ENCODE measurements at places on chromosomes 7 and 10.

GRCh38 chr7:96933067-96933645 lies 72.2 kb upstream of the DLX6 start:
- no peak for DNase-seq

DNA sequence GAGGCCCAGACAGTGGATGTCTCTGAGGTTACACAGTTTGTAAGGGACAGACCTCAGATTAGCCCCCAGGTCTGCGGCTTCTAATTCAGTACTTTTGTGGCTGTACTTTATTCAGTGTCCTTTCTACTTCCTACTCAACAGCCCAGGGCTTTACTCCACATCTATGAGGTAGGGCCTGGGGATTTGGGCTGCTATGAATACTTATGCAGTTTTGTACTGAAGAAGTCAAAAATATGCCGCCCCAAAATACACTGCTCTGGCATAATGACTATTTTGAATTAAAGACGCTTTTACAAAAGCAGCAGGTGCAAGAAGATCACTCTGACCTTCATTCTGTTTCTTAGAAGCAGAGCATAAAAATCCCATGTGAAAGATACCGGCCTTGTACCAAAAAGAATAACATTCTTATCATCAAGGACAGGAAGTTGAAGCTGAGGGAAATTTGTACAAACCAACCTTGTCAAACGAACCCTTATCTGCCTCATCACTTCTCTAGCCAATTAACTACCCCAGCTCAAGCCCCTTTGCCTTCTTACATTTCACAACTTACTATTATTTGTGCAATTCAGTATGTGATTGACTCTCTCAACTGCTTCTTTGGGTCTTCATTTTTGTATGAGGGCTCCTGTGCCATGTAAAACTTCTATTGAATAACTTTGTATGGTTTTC lies 26.1 kb upstream of the TRUB1 start:
- DNase-seq = no peak

GRCh38 chr10:35564341-35564968 lies 40.7 kb upstream of the GJD4 start:
- no peak for DNase-seq

- DNase-seq = no peak
Observed at GRCh38 chr7:84674236-84674913, 479.8 kb upstream of the SEMA3A start.

DNA sequence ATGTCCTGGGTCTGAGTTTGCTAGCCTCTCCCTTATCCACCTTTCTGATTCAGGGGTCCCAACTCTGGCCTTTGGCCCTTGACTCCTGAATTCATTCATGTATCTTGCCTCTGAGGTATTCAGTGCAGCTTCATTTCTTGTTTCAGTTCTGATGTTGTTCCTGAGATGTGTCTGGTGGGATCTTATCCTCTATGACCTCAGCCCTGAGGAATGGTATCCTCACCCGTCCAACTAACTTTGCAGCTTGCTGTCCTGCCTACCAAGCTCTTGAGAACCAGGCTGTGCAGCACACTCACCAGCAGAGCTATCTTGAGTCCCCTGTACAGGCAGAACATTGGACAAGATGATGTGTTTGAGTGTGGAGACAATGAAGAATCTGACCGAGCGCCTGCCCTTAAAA lies 13.8 kb downstream of the SUFU start:
- DNase-seq = no peak

GRCh38 chr10:129426606-129427005 lies 40.4 kb upstream of the MGMT start:
- no peak for DNase-seq

- no peak for DNase-seq
Observed at GRCh38 chr7:138898255-138898654, 82.9 kb downstream of the KIAA1549 start.

- DNase-seq = no peak
Observed at GRCh38 chr10:47301833-47302232, 1.8 kb downstream of the GDF10 start.

DNA sequence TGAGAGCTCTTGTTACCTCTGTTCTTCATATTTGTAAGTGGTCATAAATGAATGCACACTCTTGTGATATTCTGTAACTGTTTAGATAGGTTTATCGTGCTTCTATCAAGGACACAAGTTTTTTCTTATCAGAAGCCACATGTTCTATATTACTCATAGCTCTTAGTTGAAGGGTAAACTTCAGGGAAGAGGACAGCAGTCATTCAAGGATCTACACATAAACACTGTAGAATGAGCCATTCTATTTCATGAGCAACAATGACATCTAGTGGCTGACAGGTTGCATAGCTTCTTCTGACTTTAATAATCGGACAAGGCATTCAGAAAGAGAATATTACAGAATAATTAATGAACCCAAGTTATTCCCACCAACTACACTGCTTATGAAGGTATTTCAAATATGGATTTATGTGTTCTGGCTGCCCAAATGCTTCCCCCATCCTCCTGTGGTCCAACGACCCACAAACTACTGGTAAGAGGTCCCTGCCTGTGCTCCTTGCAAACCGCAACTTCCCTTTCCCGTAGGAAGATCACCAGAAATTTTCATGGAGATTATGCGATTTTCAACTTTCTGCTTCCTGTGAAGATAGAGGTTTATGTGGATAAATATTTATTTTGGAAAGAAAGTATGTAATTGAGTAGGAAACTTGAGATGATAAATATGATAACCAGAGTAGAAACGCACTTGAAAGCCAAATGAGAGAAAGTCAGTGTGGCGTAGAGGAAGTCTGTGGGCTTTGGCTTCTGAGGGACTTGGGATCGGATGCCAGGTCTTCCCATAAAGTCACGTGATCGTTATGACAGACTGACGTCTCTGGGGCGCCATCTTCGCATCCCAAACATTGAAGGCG lies 16.8 kb upstream of the ABCB5 start:
- DNase-seq = no peak

GRCh38 chr10:49264177-49264677 lies 34.7 kb upstream of the C10orf71 start:
- DNase-seq = no peak

- no peak for DNase-seq
Observed at GRCh38 chr7:117780832-117781231, 92.4 kb downstream of the CTTNBP2 start.

GRCh38 chr7:22140578-22140977 lies 194.9 kb upstream of the CDCA7L start:
- no peak for DNase-seq

DNA sequence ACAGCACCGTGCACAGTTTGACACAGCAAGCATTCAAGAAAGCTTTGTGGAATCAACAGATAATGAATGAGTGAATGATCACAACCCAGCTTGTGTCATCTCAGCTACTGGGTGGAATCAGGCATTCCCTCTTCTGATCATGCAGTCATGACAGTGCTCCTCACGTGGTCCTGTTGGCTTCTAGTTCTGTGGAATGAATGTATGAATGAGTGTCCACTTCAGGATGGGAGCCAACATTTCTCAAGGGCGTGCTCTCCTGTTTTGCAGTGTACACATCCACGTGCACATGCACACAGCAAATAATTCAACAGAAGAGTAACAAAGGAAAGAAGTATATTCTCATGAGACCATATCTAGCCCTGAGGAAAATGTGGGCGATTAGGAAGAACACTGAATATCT lies 133.1 kb upstream of the NPVF start:
- no peak for DNase-seq

DNA sequence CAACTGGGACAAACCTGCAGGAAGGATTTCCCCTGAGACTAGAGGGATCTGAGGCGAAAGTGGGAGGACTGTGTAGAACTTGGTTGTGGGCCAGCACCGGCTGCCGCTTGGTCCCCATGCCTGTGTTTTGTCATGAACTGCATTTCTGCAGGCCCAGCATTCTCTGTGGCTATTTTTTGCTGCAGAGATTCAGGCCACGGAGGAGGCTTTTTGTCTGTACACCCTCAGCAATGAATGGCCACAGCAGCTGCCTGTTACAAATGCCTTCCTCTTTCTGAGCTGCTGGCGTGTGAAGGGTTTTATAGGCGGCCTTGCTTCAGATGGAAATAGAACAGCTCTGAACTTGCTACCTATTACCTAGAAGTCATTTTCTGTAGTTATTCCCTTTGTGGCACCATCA lies 164.4 kb downstream of the SH2D4B start:
- no peak for DNase-seq

- no peak for DNase-seq
Observed at GRCh38 chr7:144842377-144842851, 6.6 kb upstream of the TPK1 start.

- DNase-seq = no peak
Observed at GRCh38 chr7:12531784-12532183, 38.7 kb upstream of the SCIN start.

GRCh38 chr7:35799846-35800717 lies 775 bp upstream of the SEPTIN7 start:
- no peak for DNase-seq

DNA sequence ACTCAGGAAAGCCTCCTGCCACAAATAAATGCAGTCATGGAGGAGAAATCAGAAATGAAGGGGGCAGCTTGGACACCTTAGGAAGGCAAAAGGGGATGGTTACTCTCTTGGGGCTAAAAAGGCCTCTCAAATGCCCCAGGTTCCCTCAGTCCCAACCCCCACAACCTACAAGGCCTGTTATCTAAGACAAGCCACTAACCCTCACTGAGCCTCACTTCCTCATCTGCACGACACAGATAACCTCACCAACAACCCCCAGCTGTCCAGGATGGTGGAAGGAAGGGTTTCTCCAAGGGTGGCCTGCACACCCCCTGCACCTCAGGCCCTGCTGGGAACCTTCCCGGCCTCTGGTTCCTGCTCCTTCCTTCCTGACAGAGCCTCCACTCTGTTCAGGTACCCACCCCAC lies 29.2 kb downstream of the SORBS1 start:
- DNase-seq = no peak

- DNase-seq = no peak
Observed at GRCh38 chr10:72093450-72093849, 5.1 kb upstream of the SPOCK2 start.

GRCh38 chr10:129056734-129057689 lies 410.0 kb upstream of the MGMT start:
- no peak for DNase-seq

GRCh38 chr10:8468477-8468876 lies 414.0 kb downstream of the GATA3 start:
- DNase-seq = no peak

DNA sequence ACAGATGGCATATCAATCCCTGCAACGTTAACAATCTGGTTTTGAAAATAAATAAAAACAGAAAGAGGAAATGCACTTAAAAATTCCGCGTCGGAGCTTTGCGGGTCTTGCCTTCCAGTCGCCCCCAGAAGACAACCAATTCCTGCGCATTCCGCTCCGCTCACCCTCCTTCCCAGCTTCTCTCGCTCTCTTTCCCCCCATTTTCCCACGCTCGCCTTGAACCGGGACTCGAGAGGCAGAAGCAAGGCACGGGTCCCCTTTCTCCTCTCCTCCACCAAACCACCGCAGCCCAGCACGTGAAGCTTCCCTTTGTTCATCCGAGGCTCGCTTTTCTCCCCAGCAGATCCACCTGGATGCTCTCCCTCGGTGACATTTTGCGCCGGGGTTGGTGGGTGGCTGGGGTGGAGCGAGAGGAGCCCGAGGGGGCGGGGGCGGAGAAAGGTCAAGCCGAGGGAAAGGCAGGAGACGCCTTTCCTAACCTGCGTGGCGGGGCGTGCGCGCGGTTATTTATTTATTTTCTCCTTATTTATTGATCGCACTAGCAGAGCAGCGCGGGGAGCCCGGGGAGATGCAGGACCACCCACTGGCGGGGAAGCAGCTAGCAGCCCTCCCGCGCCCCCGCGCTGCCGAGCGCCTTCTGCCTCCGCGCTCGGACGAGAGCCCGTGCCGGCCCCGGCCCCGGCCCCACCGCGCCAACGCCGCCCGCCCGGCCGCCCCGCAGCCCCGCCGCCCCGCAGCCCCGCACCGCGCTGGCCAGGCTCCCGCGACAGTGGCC lies at the start of gene KCND2:
Gene KCND2, plus strand, starts transcription at position 475 of the 775 bp plus-strand sequence.
- DNase-seq = no peak

DNA sequence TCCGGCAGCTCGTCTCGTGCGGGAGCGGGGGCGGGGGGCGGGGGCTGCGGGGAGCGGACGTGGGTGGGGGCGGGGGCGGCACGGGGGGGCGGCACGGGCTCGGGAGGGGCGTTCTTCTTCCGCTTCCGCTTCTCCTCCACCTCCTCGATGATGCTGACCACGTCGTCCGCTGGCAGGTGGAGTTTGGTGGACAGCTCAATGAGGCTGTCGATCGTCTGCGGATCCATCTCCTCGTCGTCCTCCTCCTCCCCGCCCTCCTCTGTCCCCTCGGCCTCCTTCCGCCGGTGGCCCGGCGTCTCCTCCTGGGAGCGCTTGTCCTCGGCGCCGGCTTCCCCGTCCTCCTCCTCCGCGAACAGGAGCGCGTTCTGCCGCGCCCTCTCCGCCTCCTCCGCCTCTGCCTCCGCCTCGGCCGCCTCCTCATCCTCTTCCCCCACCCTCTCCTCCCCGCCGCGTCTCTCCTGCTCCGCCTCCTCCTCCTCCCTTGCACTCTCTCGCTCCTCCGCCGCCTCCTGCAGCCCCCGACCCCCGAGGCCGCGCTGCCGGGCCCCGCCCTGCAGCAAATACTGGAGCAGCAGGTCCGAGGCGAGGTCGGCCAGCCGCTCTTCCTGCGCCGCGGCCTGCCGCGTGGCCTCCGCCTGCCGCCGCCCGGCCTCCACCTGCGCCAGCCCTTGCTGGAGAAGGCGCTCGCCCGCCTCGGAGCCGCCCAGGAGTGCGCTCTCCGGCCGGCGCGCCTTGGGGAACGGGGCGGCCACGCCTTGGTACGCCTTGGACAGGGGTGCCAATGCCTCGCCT lies 1.9 kb downstream of the VGF start:
- DNase-seq = no peak

DNA sequence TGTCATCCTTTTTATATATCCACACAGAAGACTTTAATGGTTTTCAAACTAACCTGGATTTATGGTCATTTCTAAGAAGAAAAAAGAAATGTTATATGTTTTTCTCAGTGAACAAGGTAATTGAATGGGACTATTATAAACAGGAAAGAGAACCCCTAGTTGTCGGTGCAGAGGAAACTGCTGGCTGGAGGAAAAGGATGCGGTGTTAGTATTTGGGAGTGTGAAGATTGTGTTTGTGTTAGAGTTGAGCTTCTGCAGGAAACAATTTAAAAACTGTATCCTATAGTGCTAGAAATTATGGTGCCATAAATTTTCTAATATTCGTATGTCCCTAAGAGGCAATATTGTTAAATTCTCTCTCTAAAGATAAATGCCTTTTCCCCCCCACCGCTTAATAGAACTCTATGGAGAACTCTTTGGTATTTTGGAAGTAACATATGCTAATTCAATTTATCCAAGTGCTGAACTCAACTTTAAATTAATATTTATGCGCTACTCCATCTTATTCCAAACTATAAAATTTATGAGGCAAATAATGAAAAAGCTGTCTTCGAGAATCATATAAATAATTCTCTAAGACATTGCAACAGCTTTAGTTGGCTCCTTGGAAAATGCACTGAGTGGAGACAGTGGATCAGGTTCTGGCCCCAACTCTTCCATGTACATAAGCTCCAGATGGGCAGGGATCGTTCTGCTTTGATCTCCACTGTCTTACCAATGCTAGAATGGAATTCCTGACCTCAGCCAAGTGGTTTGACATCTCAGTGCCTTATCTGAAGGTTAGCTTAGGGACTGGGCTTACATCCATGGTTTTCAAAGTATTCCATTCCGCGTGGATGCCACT lies 5.6 kb downstream of the BZW2 start:
- DNase-seq = no peak

GRCh38 chr7:16471933-16472332 lies 6.4 kb upstream of the SOSTDC1 start:
- no peak for DNase-seq

- DNase-seq = no peak
Observed at GRCh38 chr7:78134256-78134655, 335.7 kb downstream of the PHTF2 start.

- no peak for DNase-seq
Observed at GRCh38 chr7:105776986-105777910, 99.2 kb downstream of the ATXN7L1 start.

GRCh38 chr10:80203835-80204676 lies 1.3 kb downstream of the ANXA11 start:
- DNase-seq = no peak

Measured in stimulated activated CD8-positive, alpha-beta memory T cell treated with anti-CD3 and anti-CD28 coated beads, Interleukin-15, amount 100 ng/mL, for 1 hour (primary cell).